ENCODE measurements at places on chromosomes 12 and 14.

- no peaks in the 10 kb centered on the region for H3K36me3 ChIP-seq
- H3K4me1 ChIP-seq, result peaks cover 12% of the 10 kb centered on the region
- H3K27me3 ChIP-seq, result no peaks in the 10 kb centered on the region
- DNase-seq, result no peak
- H3K27ac ChIP-seq, result no peak overlapping the region
Observed at GRCh38 chr12:94204499-94205247, 56.3 kb downstream of the PLXNC1 start.

- H3K4me1 ChIP-seq, result no peaks in the 10 kb centered on the region
- peaks cover 43% of the 10 kb centered on the region for H3K27me3 ChIP-seq
- no peak overlapping the region for H3K4me3 ChIP-seq
- peak; percentile 14 for DNase-seq
- H3K36me3 ChIP-seq, result no peaks in the 10 kb centered on the region
- H3K27ac ChIP-seq, result no peak overlapping the region
Observed at GRCh38 chr14:35818346-35819115, 7.6 kb upstream of the BRMS1L start.

- DNase-seq, result no peak
- no peak overlapping the region for H3K27ac ChIP-seq
- peaks cover 3% of the 10 kb centered on the region for H3K27me3 ChIP-seq
- H3K4me1 ChIP-seq, result peaks cover 7% of the 10 kb centered on the region
Observed at GRCh38 chr14:99325016-99325415, 53.0 kb upstream of the BCL11B start.

DNA sequence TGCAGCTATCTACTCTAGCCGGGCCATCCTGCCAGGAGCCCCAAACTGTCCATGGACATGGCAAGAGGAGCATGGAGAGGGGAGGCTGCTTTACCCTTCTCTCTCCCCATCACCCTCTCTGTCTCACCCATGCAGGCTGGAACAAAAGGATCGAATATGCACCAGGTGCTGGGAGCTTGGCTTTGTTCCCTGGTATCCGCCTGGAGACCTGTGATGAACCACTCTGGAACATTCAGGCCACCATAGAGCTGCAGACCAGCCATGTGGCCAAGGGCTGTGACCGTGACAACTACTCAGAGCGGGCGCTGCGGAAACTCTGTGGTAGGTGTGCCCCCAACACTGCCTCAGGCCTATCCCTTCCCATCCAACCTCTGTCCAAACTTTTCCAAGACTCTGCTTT, 5.9 kb downstream of the CLSTN3 start:
- peaks cover 23% of the 10 kb centered on the region for H3K4me1 ChIP-seq
- no peak overlapping the region for H3K4me3 ChIP-seq
- DNase-seq, result no peak
- no peak overlapping the region for H3K27ac ChIP-seq

GRCh38 chr14:61934385-61934784, 172.2 kb downstream of the SNAPC1 start:
- peaks cover 14% of the 10 kb centered on the region for H3K4me1 ChIP-seq
- no peaks in the 10 kb centered on the region for H3K36me3 ChIP-seq
- H3K27ac ChIP-seq, result no peak overlapping the region
- DNase-seq, result no peak

- H3K4me3 ChIP-seq, result no peak overlapping the region
- H3K27me3 ChIP-seq, result no peaks in the 10 kb centered on the region
- DNase-seq, result no peak
- H3K4me1 ChIP-seq, result peaks cover 23% of the 10 kb centered on the region
- H3K36me3 ChIP-seq, result no peaks in the 10 kb centered on the region
Observed at GRCh38 chr12:11704089-11704488, 54.6 kb downstream of the ETV6 start.

DNA sequence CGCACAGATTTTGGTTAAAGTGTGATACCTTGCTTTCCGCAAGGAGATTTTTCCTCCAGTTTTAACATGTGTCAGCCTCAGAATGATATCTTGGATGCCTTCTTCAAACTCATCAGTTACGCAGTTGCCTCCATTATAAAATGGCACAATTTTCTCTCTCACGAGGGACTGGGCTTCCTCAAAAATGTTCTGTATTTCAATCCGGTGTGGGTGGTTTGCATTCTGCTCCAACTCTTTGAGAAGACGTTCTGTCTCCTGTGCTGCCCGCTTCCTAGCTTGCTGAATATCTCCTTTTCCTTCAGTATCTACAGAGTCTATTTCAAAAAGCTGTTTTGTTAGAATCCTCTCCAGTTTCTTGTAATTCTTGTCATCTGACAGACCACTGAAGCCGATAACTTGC, 1.8 kb downstream of the BAG5 start:
- H3K27me3 ChIP-seq, result no peaks in the 10 kb centered on the region
- peaks cover 11% of the 10 kb centered on the region for H3K36me3 ChIP-seq
- no peak overlapping the region for H3K27ac ChIP-seq
- DNase-seq, result no peak
- H3K4me1 ChIP-seq, result peaks cover 50% of the 10 kb centered on the region

GRCh38 chr14:46369391-46369790, 282.2 kb downstream of the RPL10L start:
- H3K27me3 ChIP-seq, result no peaks in the 10 kb centered on the region
- no peak for DNase-seq
- H3K4me3 ChIP-seq, result no peak overlapping the region

DNA sequence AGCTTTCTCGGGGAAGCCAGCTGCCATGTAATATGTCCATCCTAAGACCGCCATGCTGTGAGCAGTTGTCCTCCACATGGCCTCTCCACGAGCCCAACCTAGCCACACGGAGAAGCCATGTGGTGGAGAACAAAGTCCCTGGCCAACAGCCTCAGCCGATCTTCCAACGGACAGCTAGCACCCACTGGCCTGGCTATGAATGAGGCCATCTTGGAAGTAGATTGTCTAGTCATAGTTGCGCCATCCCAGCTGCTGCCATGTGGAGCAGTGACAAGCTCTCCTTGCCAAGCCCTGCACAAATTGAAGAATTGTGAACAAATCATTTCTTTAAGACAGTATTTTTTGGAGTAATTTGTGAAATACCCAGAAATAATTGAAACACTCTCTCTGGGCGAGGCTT, 49.3 kb upstream of the USP44 start:
- no peaks in the 10 kb centered on the region for H3K36me3 ChIP-seq
- no peak overlapping the region for H3K4me3 ChIP-seq
- no peak for DNase-seq
- H3K27me3 ChIP-seq, result no peaks in the 10 kb centered on the region
- no peak overlapping the region for H3K27ac ChIP-seq

- no peak for DNase-seq
- no peak overlapping the region for H3K4me3 ChIP-seq
- no peak overlapping the region for H3K27ac ChIP-seq
- peaks cover 24% of the 10 kb centered on the region for H3K4me1 ChIP-seq
- no peaks in the 10 kb centered on the region for H3K36me3 ChIP-seq
Observed at GRCh38 chr14:69617796-69618195, 6.4 kb downstream of the SUSD6 start.

DNA sequence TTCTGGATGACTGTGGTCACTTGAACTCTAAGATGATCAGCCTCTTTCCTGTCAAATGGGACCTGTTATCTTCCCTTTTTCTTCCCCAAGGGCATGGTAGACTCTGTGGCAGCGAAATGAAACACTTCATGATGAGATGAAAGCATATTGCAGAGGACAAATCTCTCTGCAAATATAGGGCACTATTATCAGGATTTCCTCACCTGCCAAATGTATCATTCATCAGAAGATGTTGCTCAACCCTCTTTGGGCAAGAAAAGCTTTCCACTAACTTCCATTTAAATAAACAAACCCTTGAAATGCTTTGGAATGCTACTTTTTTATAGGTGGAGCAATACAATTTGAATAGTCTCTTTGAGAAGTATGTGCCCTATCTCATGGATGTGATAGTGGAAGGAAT, 105.0 kb downstream of the DNAH10 start:
- no peaks in the 10 kb centered on the region for H3K36me3 ChIP-seq
- no peak overlapping the region for H3K27ac ChIP-seq
- no peak for DNase-seq
- H3K4me1 ChIP-seq, result no peaks in the 10 kb centered on the region
- H3K4me3 ChIP-seq, result no peak overlapping the region
- peaks cover 11% of the 10 kb centered on the region for H3K27me3 ChIP-seq
